ENCODE measurements at places on chromosomes 2 and 18.

DNA sequence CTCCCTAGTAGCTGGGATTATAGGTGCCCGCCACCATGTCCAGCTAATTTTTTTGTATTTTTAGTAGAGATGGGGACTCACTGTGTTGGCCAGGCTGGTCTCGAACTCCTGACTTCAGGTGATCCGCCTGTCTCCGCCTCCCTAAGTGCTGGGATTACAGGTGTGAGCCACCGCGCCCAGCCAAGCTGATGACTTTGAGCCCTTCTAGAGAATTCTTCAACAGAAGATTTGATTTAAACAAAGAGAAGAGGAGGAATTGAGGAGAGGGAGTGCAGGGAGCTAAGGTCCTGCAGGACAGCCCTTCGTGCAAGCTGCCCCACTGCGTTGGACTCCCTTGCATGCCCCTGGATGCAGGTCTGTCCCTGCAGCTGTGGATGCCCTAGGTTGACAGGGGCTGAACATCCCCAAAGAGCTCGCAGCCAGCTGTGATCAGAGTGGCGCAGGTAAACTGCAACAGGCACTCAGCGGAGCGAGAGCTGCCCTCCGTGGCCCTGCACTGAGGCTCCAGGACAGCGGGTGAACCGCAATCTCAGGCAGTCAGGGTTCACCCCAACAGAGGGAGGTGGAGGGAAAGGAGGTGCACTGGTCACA lies 13.7 kb downstream of the ADRA2B start:
- no peak for DNase-seq

DNA sequence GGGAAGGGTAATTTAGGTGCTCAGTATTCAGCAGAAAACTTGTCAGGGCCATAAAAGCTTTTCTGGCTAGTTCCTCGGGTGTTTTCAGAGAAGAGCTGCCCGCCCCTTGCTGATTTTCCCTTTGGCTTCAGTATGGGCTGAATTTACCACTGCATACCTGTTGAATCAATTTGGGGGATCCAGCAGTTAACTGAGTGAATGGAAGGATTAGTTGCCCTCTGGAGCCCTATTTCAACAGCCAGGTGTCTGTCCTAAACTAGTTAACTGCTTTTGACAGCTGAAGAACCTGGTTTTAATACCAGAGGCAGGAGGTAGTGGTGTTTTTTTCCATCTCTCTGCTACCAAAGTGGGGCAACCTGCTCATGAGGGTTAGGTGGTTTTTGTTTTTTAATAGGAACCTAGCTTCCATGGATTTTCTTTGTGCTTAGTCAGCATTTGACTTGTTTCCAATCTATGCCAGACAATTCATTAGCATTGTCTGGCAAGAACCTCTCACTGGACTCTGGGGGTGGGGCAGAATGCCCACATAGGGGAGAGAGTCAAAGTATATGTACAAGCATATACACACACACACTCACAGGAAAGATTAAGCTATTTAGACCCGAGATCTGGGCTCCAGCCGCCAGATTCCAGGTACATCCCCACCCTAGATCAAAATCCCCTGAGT lies 166.5 kb upstream of the SIX3 start:
- DNase-seq = no peak

- no peak for DNase-seq
These were observed 134.3 kb downstream of the THADA start for GRCh38 chr2:43461453-43462073.

- no peak for DNase-seq
These were observed 281.1 kb upstream of the SLC14A2 start for GRCh38 chr18:45334191-45334590.

GRCh38 chr2:196464311-196464710 lies 175.2 kb upstream of the CCDC150 start:
- no peak for DNase-seq
